Hematopoietic multipotent progenitor cell treated with erythropoietin and hydrocortisone succinate and interleukin-3 and kit ligand, for 4 days (in vitro differentiated cells): ENCODE measurements at places on chromosomes 1 and 21.

DNA sequence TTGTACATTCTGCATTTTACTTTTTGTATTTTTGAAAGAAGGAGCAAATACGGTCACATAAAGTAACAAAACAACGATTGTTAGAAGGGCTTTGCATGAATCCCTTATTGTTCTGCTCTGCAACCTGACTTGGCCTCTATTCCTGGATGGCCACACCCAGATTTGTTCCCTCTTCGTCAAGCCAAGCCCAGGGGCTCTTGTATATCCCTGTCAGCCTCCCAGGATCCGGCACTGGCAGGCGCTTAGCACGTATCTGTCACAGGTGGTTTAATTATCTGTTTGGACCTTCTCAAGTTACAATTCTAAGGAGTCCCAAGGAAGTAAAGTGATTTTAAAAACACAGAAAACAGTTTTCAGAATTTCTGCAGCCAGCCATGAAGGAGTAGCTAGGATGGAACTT lies 28.0 kb downstream of the CRYAA start:
- DNase-seq: no peak

- no peak for DNase-seq
Observed at GRCh38 chr1:55825461-55825860, 610.3 kb upstream of the USP24 start.

DNA sequence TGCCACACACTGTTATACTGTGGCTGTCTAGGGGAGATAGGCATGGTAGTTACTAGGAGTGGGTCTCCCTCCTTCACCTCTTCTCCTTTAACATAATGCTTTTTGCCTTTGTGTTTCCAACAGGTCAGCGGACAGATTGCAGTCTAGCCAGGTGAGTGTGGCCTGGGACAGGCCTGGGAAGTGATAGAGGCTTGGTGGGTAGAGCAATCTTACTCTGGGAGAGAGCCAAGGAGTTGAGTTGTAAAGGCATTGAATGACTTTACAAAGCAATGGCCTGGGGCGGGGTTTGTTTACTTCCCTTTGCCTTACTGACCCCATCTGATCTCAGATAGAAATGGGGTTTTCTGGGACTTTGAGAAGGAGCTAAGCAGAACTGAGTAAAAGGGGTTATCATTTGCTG lies 51.0 kb upstream of the IKBKE start:
- peak; percentile 14 for DNase-seq

DNA sequence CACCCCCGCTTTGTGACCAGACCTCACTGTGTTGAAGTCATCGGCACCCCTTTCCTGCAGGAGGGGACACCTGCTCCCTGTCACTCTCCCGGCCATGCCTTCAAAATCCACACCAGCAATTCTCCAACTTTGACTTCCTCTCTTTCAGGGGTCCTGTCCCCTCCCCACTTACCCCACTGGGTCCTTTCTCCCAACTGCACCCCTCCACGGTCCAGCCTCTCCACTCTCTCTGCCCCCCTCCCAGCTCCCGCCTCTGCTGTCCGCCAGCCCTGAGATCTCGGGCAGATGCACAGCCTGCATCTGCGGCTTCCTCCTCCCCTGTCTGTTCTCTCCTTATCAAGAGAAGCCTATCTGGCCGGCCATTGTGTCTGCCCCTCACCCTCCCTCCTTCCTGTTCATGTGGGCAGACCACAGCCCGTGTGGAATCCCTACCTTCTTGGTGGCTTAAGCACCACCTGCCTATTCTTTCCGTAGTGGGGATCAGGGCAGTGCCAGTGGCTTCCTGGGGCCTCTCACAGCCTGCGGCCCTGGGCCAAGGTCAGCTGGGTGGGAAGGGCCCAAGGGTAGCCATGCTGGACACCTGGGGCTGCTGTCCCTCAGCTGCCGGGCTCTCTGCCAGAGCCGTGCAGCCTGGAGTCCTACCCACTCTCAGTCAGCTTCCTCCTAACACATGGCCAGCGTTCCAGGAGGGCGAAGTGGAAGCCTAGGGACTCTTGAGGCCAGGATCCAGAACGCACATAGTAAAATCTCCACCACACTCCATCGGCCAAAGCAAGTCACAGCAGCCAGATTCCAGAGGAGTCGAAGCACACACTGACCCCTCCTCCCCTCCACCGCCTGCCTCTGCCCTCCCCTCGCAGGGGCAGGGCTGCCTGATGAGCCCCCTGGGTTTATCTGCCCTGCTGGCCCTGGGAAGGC lies 5.1 kb upstream of the HES4 start:
- peak; percentile 88 for DNase-seq

DNA sequence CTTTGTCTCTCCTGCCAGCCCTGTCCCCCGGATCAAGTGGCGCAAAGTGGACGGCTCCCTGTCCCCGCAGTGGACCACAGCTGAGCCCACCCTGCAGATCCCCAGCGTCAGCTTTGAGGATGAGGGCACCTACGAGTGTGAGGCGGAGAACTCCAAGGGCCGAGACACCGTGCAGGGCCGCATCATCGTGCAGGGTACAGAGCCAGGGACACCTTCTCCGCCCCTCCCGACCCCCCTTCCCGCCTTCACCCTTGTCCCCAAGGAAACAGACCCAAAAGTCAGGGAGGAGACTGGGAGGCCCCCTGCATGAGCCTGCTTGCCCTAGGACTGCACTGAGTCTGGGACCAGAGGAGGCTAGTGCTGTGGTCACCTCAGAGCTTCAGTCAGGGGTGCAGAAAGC lies 18.2 kb downstream of the CNTN2 start:
- no peak for DNase-seq

GRCh38 chr21:45294509-45295291 lies 7.0 kb upstream of the POFUT2 start:
- no peak for DNase-seq

DNA sequence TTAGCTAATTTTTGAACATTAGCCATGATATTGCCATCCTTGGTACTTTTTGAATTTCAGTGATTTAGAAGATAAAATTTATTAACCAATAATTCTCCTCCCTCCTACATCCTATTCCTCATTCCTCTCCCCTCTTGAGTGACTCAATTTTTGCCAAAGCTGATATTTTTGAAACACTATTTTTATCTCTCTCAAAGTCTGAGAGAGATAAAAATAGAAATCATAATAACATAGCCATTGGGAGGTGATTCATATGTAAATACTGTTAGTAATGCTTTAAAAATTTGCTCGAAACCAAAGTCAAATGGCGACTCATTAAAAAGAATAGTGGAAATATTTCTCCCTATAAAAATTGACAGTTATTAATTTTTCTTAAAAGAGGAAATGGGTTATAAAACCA lies 97.4 kb downstream of the PATJ start:
- no peak for DNase-seq

DNA sequence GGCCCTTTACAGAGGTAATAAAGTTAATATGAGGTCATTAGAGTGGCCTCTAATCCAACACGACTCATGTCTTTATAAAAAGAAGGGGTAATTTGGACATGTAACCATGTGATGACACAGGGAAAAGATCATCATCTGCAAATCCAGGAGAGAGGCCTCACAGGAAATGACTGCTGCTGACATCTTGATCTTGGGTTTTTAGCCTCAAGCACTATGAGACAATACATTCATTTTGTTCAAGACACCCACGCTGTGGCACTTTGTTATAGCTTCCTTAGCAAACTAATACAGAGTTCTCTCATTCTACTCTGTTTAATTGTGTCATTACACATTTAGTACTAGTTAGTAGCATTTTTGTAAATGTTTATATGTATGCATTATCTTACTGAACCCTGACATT lies 64.0 kb upstream of the RUNX1 start:
- peak; percentile 31 for DNase-seq

DNA sequence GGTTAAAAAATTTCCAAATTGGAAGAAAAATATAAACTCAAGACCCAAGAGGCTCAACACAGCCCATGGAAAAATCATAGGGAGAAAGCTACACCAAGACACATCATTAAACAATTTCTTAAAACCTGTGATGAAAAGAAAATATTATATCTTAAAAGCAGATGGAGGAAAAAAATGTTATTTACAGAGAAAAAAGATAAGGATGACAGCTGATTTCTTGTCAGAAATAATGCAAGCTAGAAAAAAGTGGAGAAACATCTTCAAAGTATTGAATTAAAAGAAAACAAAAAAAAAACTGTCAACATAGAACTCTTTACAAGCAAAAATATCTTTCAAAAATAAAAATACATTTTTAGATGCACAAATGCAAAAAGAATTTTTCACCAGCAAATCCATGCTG lies 930.5 kb downstream of the ADGRL2 start:
- no peak for DNase-seq

- DNase-seq: no peak
Observed at GRCh38 chr1:181179279-181179986, 90.9 kb downstream of the IER5 start.

- DNase-seq: no peak
Observed at GRCh38 chr1:57109247-57109646, 143.4 kb upstream of the C8B start.

- DNase-seq: no peak
Observed at GRCh38 chr1:1205769-1206375, 520 bp downstream of the TNFRSF18 start.

GRCh38 chr1:178118524-178118923 lies 24.6 kb downstream of the RASAL2 start:
- no peak for DNase-seq

DNA sequence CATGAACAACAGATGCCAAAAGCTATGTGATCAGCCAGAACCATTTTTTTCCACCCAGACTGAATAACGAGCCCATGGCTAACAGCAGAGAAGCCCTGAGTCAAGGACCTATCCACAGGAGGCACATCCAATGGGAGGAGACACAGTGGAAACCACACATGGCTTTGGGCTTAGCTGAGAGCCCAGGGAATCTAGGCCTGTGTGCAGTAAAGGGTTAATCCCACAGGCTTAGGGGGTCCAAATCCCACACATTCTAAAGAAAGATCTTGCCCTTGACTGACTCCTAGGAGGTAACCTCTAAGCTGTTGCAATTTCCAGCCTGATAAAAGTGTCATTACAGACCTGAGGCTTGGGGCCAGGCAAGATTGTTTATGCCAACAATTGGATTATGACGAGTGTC lies 194.5 kb downstream of the DSCAM start:
- no peak for DNase-seq

GRCh38 chr21:43864313-43864961 lies 586 bp upstream of the AGPAT3 start:
- peak; percentile 64 for DNase-seq

- no peak for DNase-seq
Observed at GRCh38 chr1:100188617-100189016, 10.6 kb upstream of the LRRC39 start.

DNA sequence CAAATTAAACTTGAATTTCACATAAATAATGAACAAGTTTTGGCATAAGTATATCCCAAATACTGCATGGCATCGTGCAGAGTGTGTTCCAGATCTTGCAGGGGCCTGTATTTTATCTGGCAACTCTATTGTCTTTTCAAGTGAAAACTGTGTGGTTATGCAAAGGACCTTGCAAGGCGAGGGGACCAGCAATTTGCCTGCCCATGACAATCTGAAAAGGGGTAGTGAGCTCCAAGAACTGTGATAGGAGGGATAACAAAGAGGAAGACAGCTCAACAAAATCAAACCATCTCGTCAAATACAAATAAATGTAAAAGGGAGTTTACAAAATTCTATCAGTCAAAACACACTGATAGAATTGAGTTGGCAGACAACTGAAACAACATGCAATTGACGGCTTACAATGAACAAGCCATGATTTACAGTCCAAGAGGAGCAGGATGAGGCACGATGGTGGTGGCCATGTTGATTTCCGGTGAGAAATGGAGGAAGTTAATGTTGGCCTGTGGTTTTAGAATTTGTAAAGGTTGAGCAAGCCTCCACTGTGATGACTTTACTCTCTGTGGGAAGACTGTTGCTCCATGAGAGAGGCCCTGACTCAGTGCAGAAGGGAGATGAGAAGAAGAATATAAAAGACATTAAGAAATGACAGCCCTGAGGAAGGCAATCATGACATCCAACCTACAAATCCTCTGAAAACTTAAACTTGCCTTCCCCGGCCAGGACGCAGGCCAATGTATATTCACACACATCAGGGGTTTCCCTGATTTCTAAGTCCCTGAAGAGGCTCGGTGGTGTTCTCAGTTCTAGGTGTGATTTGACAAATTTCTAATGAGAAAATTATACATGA lies 132.2 kb downstream of the ADSS2 start:
- DNase-seq: peak; percentile 90

- peak; percentile 17 for DNase-seq
Observed at GRCh38 chr1:119569095-119569494, 62.1 kb downstream of the HSD3B1 start.

DNA sequence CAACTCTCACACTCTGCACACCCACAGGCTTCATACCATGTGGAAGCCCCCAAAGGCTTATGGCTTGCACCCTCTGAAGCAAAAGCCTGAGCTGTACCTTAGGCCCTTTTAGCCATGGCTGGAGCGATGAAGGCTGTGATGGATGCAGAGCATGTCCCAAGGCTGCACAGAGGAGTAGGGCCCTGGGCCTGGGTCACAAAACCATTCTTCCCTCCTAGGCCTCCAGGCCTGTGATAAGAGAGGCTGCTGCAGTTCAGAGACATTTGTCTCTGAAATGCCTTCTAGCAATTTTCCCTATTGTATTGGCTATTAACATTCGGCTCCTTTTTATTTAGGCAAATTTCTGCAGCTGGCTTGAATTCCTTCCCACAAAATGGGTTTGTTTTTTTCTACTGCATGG lies 1707.7 kb downstream of the MRPL39 start:
- DNase-seq: no peak

- no peak for DNase-seq
Observed at GRCh38 chr21:45849651-45850050, 131.9 kb upstream of the COL6A1 start.

DNA sequence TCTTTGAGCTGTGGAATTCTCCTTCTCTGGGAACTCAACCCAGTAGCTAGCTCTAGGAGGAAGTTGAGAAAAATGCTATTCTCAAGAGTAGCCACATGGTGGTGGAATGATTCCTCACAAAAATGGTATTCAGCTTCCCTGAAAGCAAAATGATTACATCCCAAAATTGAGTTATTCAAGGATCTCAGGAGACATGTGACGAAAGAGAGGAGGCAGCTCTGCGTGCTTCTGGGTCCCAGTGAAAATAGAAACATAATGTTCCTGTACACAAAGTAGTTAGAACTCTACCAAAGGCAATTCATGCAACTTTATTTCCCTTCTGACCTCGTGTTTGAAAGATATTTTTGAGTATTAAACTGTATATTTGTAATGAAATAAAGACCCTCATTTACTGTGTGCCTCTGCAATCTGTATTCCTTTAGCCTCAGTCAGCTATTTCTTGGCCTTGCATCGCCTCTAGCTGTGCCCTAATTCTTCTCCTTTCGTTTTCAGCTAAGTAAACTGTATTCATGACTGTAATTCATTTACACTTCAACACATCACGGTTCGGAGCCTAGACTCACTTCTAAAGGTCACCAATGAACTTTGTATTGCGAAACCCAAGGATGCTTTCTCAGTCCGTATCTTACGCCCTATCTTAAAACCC lies 167.3 kb downstream of the FASLG start:
- peak; percentile 71 for DNase-seq

DNA sequence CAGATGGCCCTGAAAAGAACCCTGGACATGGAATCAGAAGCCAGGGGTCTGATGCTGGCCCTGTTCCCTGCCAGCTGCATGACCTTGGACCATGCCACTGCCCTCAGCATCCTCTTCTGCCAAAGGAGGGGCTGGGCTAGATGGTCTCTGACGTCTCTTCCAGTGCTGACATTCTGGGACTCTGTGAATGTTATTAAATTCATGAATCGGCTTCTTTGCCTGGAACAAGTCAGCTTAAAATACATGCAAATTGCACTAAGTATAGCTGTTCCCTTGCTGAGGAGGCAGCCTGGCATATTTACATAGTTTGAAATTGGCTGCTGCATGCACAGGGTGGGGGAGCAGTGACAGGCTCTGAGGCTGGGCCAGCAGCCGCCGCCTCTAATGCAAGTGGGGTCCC lies 23.8 kb downstream of the KCNA2 start:
- no peak for DNase-seq
